ENCODE measurements at places on chromosomes 5 and 9.

- no peak for DNase-seq
These were observed 709 bp downstream of the ELL2 start for GRCh38 chr5:95960667-95961616.

- no peak for DNase-seq
These were observed 647 bp downstream of the PDE8B start for GRCh38 chr5:77210964-77211690.

DNA sequence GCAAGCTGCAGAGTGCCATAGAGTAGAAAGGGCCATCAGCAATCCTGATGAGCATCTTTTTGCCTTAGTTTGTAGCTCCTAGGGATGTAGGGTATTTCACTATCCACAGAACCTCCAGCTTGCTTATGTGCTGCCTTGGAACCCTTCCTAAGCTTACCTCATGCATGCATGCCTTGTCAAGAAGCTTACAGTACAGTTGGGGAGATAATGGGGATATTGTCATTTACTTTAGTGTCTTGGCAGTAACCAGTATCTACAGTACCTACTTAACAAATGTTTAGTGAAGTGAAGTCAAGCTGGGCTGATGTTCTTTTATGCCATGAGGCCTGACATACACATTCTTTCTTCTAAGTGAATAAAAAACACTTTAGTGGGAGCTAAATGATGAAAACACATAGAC, 164.6 kb upstream of the PPP1R2B start:
- no peak for DNase-seq

DNA sequence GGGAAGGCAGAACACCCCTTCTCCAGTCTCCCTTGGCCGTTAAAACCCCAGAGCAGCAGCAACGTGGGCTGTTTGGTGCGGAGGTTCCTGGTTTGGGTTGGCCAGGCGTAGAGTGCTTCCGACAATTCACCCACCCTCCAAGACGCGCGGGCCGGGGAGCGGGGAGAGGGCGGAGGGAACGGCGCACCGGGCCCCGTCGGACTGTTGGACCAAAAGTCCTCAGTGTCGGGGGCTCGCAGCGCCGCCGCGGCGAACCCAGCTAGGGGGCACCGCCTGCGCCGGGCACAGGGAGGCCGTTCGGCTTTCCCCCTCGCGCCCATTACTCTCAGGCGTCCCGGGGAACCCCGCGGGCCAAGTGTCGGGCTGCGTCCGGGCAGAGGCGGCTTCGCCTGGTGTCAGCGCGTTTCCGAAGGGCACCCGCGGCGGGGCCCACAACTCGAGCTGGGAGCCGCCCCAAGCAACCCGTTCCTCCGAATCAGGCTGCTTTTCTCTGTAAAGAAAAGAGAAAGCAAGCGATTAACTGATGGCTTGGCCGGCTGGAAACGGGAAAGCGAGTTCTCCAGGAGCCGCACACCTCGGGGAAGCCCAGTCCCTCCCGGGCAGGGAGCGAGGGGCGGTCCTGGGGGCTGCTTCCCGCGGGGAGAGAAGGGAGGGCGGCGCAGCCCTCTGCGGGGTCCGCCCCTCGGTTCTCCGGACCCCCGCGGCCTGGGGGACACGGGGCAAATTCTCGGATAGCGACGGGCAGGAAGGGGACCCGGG, 145.5 kb downstream of the ERCC6L2 start:
- DNase-seq, result peak; percentile 21
